ENCODE measurements at places on chromosomes 5 and 9. TPM values are rescaled to one million over a fixed set of nuclear protein-coding genes. Genes with fewer than 3 reads are reported as not detected.

Gene TRIM7
- 11.5 TPM for total RNA-seq

Gene CEL
- total RNA-seq, result 9,209 TPM

Gene OR2K2
- total RNA-seq, result not detected

Gene NME5
- 7.5 TPM for total RNA-seq

DNA sequence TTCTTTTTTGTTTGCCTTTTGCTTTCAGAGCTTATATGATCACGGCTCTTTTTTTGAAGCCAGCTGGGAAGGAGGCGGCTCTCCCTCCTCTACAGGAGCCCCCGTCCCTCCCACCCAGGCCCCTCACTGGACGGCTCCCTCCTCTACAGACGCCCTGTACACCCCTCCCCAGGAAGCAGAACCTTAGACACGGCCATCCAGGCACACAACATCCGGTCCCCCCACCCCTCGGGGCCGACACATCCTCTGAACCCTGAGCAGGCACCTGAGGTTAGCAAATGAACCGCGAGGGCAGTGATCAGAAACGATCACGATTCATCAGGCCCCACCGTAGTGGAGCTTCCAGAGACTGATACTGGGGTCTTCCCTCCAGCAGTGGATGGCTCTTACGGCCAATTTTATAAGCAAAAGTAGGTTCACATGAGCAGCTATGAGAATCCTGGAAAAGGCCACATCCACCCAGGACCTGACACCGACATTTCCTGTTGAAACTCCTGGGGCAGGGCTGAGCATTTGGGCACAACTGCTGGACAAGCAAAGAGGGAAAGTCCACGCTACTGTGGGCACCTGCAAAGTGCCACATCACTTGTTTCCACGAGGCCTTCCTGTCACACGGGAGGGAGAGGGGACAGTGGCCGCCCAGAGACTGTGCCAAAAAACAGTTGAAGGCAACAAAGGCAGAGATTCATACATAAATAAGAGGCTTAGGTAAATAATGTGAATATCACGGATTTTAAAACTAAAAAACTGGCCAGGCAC, 78.9 kb downstream of the SEMA4D start:
- no peak for DNase-seq

GRCh38 chr9:115261656-115262081, 143.7 kb upstream of the TNC start:
- no peak for DNase-seq

DNA sequence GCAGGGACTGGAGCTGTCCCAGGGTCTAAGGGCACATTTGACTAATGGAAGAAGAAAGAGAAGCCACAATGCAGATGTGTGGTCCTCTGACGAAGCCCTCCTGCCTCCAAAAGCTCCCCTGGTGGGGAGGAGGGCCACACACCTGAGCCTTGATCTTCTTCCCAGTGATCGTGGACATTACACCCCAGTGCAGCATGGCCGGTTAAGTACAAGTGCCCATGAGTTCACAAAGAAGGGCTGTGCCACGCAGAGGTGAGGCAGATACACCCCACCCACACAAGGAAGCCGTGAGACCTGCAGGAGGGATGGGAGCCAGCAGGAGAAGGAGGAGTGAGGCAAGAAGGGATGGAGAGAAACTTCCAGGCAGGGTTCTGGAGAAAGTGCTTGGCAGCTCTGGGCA, 199.0 kb upstream of the MVB12B start:
- DNase-seq, result no peak

GRCh38 chr9:76932265-76932664, 26.4 kb upstream of the PRUNE2 start:
- no peak for DNase-seq

- no peak for DNase-seq
Measured at GRCh38 chr9:130658893-130659698, 5.3 kb upstream of the PRDM12 start.

DNA sequence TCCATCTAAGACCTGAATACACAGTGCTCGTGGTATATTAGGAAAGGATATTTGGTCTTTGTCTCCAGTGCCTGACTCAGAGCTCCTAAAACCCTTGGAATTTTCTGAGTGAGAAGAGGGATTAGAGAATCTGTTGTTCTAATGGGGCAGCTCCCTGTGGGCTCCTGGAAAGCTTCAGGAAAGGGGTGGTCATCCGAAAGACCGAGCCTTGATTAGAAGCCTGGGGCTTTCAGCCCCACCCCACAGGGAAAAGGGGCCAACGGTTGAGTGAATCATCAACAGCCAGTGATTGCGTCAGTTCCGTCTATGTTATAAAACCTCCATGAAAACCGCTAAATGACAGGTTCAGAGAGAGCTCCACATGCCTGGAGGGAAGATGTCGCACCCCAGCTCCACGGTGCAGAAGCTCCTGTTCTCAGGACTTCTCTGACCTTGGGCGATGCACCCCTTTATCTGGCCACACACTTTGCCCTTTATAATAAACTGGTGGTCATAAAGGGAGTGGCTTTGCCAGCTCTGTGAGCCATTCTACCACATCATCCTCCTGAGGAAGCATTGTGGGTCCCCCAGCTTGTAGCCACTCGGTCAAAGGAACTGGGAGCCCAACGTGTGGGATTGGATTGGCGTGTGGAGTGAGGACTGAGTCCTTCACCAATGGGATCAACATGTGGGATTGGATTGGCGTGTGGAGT, 71.0 kb upstream of the ICE1 start:
- no peak for DNase-seq

DNA sequence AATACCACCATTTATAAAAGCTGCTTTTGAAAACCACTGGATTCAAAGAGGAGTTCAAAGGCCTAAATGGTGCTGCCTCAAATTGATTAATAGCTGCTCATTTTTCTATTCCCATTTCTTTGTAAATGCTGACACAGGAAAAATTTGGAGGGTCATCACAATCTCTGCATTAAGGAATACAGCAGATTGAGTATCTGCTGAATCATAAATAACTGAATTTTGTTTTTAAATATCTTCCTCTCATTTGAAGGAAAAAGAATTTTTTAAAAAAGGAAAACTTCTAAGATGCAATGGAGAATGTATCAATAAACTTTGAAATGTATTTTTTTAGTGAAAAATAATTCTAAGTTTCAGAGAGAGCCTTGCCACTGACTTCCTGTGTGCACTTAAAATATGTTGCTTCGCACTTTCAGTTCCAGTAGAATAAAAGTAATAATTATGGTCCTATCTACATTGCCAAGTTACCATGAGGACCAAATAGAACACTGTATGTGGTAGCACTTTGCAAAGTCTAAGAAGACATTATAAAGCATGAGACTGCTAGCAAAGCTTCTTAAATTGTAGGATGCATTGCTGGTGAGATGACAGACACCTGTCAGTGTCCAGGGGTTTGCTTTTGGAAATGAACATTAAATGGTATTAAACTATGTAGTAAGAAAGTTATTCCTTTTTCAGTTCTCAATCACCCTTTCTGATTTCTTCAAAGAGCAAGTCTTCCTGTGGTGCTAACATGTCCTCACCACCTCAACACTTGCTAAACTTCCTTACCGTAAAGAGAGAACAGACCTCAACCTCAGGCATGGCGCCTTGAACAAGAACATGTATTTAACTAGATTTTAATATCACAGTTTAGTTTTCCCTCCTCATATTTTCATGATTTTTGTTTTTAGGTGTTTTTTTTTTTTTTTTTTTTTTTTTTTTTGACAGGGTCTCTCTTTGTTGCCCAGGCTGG, 555.1 kb downstream of the EBF1 start:
- DNase-seq, result no peak

GRCh38 chr9:16312962-16313546, 557.4 kb downstream of the BNC2 start:
- DNase-seq, result no peak

- DNase-seq, result no peak
Measured at GRCh38 chr5:40160435-40160834, 519.3 kb upstream of the PTGER4 start.

DNA sequence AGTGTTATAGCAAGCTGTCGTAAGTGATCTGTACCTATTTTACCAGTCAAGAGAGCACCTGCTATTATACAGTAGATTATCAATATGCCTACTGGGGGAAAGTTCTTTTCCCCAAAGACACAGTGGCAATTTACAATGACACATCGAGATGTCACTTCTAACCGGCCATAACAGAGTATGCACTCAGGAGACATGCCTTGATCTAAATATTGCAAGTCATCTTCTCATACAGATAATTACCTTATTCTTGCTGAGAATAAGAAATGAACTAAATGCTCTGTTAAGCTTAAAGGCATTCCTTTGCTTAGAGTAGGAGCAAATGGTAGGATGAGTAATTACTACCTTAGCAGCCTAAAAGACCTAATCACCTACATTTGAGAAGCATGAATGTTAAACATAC, 71.6 kb downstream of the PKD2L2 start:
- no peak for DNase-seq

GRCh38 chr5:171855265-171855664, 69.6 kb downstream of the SMIM23 start:
- DNase-seq, result no peak
